ENCODE measurements at places on chromosomes 11 and 22. TPM values are rescaled to one million over a fixed set of nuclear protein-coding genes. Genes with fewer than 3 reads are reported as not detected.

DNA sequence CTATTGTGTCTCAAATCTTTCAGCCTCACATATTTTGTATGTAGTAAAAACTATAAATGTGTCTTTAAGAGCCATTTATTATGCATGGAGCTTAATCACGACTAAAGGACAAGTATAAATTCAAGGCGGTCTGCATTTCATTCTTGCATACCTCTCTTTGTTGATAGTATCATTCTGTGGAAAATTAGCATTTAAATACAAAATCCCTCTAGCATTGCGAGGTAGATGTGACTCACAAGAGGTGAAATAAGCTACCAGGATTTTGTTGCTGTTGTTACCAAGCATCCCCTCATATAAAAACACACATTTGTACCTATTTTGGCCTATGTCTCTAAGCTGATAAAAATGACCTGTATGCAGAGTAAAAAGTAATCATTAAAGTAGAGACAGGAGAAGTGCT lies 537.4 kb upstream of the LUZP2 start:
- H3K27me3 ChIP-seq, result no peaks in the 10 kb centered on the region
- no peak for DNase-seq
- H3K36me3 ChIP-seq, result no peaks in the 10 kb centered on the region
- no peak overlapping the region for H3K27ac ChIP-seq

DNA sequence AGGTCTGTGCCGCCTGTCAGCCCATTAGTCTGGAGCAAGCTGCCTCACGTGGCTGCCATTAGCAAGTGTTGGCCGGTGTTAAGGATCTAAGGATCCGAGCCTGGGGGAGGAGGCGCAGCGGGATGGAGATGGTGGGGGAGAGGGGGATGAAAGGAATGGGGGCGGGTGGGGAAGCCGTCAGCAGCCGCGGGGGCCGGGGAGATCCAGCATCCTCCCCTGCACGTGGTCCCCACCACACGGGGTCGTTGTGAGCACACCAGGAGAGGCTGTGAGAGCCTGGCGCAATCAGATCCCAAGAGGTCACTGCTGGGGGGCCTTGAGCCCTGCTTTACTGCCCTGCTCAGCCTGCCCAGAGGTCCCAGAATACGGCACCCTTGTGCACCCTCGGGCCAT lies 7.3 kb downstream of the CABP7 start:
- DNase-seq, result peak; percentile 67
- H3K4me1 ChIP-seq, result peaks cover 8% of the 10 kb centered on the region
- no peak overlapping the region for H3K4me3 ChIP-seq
- no peak overlapping the region for H3K27ac ChIP-seq
- peaks cover 6% of the 10 kb centered on the region for H3K27me3 ChIP-seq
- peaks cover 22% of the 10 kb centered on the region for H3K36me3 ChIP-seq

DNA sequence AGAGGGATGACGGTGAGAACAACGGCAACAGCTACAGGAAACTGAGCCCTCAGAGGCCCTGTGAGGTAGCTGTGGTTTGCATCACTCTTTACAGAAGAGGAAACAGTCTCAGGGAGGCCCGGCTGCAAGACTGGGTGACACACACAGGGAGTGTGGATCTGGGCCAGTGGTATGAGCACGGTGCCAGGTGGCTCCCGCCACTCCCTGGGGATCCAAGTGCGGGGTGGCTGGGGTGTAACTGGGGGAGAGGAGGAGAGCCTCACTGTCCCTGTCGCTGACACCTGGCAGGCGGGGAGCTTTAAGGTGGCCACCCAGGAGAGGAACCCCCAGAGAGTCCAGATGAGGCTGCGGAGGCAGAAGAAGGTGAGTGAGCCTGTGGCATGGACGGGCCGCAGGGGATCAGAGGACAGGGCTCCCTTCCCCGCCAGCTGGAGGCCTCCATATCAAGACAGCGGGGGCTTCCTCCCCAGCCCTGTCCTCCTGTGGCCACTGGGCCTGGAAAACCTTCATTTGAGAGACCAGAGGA lies 5.6 kb downstream of the RGL4 start:
- H3K4me3 ChIP-seq, result peak overlapping the region; percentile 31
- peak; percentile 51 for DNase-seq
- H3K4me1 ChIP-seq, result no peaks in the 10 kb centered on the region
- H3K27ac ChIP-seq, result peak overlapping the region; percentile 57
- H3K27me3 ChIP-seq, result no peaks in the 10 kb centered on the region
- H3K36me3 ChIP-seq, result peaks cover 24% of the 10 kb centered on the region

- H3K27ac ChIP-seq, result no peak overlapping the region
- H3K4me1 ChIP-seq, result no peaks in the 10 kb centered on the region
- H3K36me3 ChIP-seq, result no peaks in the 10 kb centered on the region
- no peak overlapping the region for H3K4me3 ChIP-seq
- H3K27me3 ChIP-seq, result no peaks in the 10 kb centered on the region
These were observed 1848.3 kb upstream of the RAG2 start for GRCh38 chr11:38446336-38446735.

DNA sequence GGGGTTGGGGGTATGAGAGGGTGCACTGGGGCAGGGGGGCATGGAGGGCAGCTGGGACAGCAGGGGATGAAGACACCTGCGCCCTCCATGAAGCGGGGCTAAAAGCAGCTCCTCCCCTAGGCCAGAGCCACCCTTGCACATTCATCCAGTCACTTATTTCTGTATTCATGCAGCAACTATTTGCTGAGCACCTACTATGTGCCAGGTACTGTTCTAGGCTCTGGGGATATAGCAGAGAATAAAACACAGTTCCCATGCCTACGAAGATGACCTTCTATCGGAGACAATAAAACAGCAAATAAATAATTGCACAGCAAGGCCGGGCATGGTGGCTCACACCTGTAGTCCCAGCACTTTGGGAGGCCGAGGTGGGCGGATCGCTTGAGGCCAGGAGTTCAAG lies 5.3 kb downstream of the ALDH3B1 start:
- no peak overlapping the region for H3K27ac ChIP-seq
- no peak overlapping the region for H3K4me3 ChIP-seq
- H3K36me3 ChIP-seq, result no peaks in the 10 kb centered on the region
- DNase-seq, result no peak
- peaks cover 53% of the 10 kb centered on the region for H3K4me1 ChIP-seq

- H3K4me3 ChIP-seq, result no peak overlapping the region
- DNase-seq, result no peak
- peaks cover 35% of the 10 kb centered on the region for H3K27me3 ChIP-seq
- peak overlapping the region; percentile 85 for H3K27ac ChIP-seq
- peaks cover 36% of the 10 kb centered on the region for H3K4me1 ChIP-seq
- no peaks in the 10 kb centered on the region for H3K36me3 ChIP-seq
These were observed 3.5 kb downstream of the SPON1 start for GRCh38 chr11:13966013-13966412.

DNA sequence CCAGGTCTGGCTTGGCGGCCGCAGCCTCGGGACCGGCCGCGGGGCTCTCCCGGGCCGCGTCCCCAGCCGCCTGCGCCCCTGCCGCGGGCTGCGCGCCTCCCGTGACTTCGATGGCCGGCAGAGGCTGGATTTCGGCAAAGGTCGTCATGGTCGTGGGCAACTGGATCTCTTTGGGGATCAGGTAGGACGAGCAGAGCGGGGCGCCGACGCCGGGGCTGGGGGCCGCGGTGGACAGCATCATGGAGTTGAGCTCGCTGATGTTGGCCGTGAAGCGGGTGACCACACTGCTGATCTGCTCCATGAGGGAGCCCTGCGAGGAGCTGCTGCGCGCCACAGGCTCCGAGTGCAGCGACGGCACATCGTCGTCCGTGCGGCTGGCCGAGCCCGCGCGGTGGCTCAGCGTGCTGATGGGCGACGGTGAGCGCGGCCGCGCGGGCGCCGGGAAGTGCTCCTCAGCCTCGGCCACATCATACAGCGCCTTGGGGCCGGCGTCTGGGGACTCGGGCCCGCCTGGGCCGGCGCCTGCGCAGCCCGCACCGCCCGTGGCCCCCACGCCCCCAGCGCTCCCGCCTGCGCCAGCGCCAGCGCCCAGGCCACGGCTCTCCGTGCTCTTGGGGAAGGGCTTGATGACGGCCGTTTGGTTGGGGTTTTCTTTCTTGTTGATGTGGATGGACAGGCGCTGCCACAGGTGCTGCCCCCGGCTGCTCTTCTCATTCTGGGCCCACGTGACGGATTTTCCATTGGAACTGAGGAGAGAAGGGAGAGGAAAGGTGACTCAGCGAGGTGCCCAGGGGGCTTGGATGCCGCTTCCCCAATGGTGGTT lies 171.4 kb upstream of the CTSC start:
- H3K27me3 ChIP-seq, result peaks cover 45% of the 10 kb centered on the region
- peak overlapping the region; percentile 39 for H3K4me3 ChIP-seq
- peaks cover 14% of the 10 kb centered on the region for H3K4me1 ChIP-seq
- H3K27ac ChIP-seq, result no peak overlapping the region

DNA sequence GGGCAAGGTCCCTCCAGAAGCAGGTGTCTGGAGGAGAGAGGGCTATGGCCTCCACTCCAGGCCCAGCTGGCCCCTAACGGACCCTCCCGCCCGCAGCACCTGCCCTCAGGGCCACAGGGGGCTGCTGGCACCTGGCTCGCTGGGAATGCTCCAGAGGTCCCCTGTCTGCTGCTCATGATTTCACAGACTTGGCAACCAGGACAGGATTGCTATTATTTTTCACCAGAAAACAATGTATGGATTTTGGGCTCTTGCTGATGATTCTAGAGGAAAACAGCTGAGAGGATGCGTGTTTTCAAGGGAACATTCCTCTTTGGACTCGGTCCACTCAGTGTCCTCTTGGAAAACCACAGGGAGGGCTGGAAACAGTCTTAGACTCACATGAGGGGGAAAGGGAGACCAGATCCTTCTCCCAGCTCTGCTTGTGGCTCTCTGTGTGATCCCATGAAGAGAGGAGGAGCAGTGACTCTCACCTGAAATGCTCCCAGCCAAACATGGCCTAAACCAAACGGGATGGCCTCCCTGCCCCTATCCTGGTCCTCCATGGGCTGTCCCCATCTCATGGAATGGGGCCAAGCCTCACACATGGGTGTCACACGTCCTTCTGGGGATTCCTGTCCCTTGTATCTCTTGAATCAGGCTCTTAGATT lies 15.8 kb downstream of the MYEOV start:
- peaks cover 21% of the 10 kb centered on the region for H3K4me1 ChIP-seq
- no peak overlapping the region for H3K27ac ChIP-seq
- H3K4me3 ChIP-seq, result no peak overlapping the region
- DNase-seq, result no peak
- no peaks in the 10 kb centered on the region for H3K27me3 ChIP-seq

GRCh38 chr22:39142088-39142680 lies 10.3 kb downstream of the CBX7 start:
- H3K36me3 ChIP-seq, result peaks cover 32% of the 10 kb centered on the region
- H3K27ac ChIP-seq, result no peak overlapping the region
- H3K4me1 ChIP-seq, result peaks cover 20% of the 10 kb centered on the region
- no peak for DNase-seq

- peaks cover 36% of the 10 kb centered on the region for H3K27me3 ChIP-seq
- H3K36me3 ChIP-seq, result peaks cover 24% of the 10 kb centered on the region
- H3K4me1 ChIP-seq, result peaks cover 24% of the 10 kb centered on the region
- DNase-seq, result no peak
These were observed 3.2 kb upstream of the CST6 start for GRCh38 chr11:66008468-66009101.

DNA sequence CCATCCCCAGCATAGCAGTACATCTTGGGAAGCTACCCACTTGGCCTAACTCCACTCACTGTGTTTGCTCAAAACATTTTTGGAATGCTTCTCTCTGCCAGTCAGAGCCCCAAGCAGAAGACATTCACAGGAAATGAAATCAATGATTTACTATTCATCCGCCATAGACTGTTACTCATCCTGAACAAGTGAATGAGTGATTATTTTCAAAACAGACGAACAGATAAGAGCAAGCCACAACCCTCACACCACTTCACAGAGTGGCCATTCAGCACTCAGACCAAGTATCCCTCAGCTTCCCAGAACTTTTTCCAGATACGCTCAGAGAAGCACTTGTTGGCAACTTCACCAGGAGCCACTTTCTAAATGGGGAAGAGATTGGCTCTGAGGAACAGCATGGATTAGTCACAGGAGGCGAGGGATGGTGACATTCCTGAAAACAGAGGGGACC lies 13.0 kb upstream of the UBASH3B start:
- H3K4me3 ChIP-seq, result no peak overlapping the region
- no peak overlapping the region for H3K27ac ChIP-seq
- H3K36me3 ChIP-seq, result no peaks in the 10 kb centered on the region
- no peaks in the 10 kb centered on the region for H3K4me1 ChIP-seq

DNA sequence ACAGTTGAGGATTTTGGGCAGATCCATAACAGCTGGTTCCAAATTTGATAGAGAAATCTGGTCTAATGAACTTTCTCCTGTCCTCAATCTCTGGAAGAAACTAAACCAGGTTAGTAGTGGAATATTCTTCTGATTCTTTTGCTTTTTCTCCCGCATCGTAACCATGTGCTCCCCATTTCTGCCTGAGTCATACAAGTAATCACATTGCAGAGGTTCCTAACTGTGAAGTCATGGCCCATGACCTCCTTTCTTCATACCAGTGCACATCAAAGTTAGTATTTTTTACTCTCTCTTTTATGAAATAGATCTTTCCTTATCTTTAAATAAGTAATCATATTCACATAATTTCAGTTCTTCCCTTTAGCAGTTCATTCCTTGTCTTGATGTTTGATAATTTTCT lies 249.0 kb downstream of the DYNC2H1 start:
- H3K4me3 ChIP-seq, result no peak overlapping the region
- no peak overlapping the region for H3K27ac ChIP-seq
- H3K27me3 ChIP-seq, result no peaks in the 10 kb centered on the region
- DNase-seq, result no peak
- H3K4me1 ChIP-seq, result no peaks in the 10 kb centered on the region

- peak; percentile 41 for DNase-seq
- H3K36me3 ChIP-seq, result no peaks in the 10 kb centered on the region
- no peak overlapping the region for H3K4me3 ChIP-seq
- H3K27ac ChIP-seq, result peak overlapping the region; percentile 47
- peaks cover 14% of the 10 kb centered on the region for H3K4me1 ChIP-seq
- H3K27me3 ChIP-seq, result no peaks in the 10 kb centered on the region
These were observed 165.9 kb upstream of the NCAM1 start for GRCh38 chr11:112795142-112795815.

DNA sequence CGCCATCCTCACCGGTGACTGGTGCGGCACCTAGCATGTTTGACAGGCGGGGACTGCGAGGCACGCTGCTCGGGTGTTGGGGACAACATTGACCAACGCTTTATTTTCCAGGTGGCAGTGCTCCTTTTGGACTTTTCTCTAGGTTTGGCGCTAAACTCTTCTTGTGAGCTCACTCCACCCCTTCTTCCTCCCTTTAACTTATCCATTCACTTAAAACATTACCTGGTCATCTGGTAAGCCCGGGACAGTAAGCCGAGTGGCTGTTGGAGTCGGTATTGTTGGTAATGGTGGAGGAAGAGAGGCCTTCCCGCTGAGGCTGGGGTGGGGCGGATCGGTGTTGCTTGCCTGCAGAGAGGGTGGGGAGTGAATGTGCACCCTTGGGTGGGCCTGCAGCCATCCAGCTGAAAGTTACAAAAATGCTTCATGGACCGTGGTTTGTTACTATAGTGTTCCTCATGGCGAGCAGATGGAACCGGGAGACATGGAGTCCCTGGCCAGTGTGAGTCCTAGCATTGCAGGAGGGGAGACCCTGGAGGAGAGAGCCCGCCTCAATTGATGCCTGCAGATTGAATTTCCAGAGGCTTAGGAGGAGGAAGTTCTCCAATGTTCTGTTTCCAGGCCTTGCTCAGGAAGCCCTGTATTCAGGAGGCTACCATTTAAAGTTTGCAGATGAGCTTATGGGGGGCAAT lies 1.1 kb downstream of the NEAT1 start:
- no peaks in the 10 kb centered on the region for H3K27me3 ChIP-seq
- H3K4me3 ChIP-seq, result peak overlapping the region; percentile 91
- no peak for DNase-seq
- H3K27ac ChIP-seq, result peak overlapping the region; percentile 99

TOB2 gene
- polyA plus RNA-seq, result 17.1 TPM

DDX6 gene
- polyA plus RNA-seq, result 17.1 TPM

CCDC87 gene
- not detected for polyA plus RNA-seq

FAT3 gene
- 0.06 TPM for polyA plus RNA-seq

CFAP68 gene
- 50.7 TPM for polyA plus RNA-seq

SPDYC gene
- not detected for polyA plus RNA-seq

RASGRP2 gene
- 7.2 TPM for polyA plus RNA-seq

TMEM225 gene
- polyA plus RNA-seq, result not detected

MMP13 gene
- polyA plus RNA-seq, result not detected

TRABD gene
- 41.4 TPM for polyA plus RNA-seq

USP2 gene
- 1.4 TPM for polyA plus RNA-seq

Data from stomach (tissue), 19 donors.